ENCODE measurements at places on chromosomes 6 and 20. TPM values are rescaled to one million over a fixed set of nuclear protein-coding genes. Genes with fewer than 3 reads are reported as not detected.

DNA sequence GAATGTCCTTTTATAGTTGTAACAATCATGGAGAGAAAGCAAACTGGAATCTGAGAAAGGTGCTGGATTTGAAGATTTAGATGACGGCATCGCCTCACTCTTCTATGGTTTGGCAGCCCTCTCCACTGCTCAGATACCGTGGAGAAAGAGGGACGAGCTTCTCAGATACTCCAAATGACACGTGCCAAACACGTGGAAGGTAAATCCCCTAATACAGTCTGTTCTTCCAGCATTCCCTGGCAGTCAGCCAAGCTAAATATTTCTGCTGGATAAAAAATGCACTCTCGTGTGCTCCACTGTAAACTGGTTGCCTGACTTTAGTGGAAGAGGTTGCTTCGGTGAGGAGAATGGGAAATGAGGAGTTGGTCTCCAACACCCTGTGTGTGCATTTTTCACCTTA lies 16.7 kb upstream of the PRDM1 start:
- H3K4me1 ChIP-seq, result no peaks in the 10 kb centered on the region
- no peaks in the 10 kb centered on the region for H3K27me3 ChIP-seq
- no peaks in the 10 kb centered on the region for H3K36me3 ChIP-seq
- DNase-seq, result no peak
- no peak overlapping the region for H3K27ac ChIP-seq

GRCh38 chr6:11006061-11006460 lies 38.0 kb downstream of the ELOVL2 start:
- H3K27ac ChIP-seq, result no peak overlapping the region
- H3K27me3 ChIP-seq, result no peaks in the 10 kb centered on the region
- H3K4me1 ChIP-seq, result peaks cover 8% of the 10 kb centered on the region
- no peaks in the 10 kb centered on the region for H3K36me3 ChIP-seq
- no peak overlapping the region for H3K4me3 ChIP-seq
- DNase-seq, result no peak

DNA sequence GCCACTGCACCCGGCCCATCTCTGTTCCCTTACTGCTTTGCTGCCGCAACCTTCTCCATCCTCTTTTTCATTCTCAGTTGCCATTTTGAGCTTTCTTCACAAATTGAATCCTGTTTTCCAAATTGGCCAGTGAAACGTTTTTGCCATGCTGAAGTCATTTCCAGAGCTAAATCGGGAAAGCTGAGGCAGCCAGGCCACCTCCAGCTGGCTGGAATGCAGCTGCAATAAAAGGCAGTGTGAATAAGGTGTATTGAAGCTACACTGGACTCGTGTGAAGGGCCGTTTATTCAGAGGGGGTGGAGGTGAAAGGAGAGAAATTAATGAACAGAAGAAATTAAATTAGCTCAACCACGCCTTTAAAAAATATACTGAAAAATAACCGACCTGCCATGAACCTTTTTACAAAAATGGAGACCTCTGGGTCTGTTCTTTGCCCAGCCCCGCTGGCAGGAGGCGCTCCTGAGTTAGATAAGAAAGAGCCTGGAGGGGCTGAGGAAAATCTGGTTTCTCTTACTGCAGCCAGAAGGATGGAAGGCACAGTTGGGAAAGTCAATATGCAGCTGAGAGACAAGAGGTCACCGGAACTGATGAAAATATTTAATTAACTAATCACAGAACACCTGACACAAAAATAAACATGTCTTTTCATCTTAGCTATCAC lies 283.9 kb downstream of the FOXC1 start:
- DNase-seq, result no peak
- H3K4me1 ChIP-seq, result peaks cover 5% of the 10 kb centered on the region
- no peak overlapping the region for H3K27ac ChIP-seq
- no peaks in the 10 kb centered on the region for H3K36me3 ChIP-seq
- no peak overlapping the region for H3K4me3 ChIP-seq
- no peaks in the 10 kb centered on the region for H3K27me3 ChIP-seq

GRCh38 chr6:27076116-27076515 lies 171.4 kb upstream of the PRSS16 start:
- H3K4me1 ChIP-seq, result no peaks in the 10 kb centered on the region
- no peaks in the 10 kb centered on the region for H3K27me3 ChIP-seq
- DNase-seq, result no peak
- no peaks in the 10 kb centered on the region for H3K36me3 ChIP-seq
- H3K27ac ChIP-seq, result no peak overlapping the region

GRCh38 chr6:34460796-34461507 lies 4.9 kb upstream of the PACSIN1 start:
- no peak for DNase-seq
- H3K4me1 ChIP-seq, result no peaks in the 10 kb centered on the region
- no peak overlapping the region for H3K27ac ChIP-seq

TTK gene
- total RNA-seq, result 0.08 TPM

NRSN1 gene
- not detected for total RNA-seq

WFDC13 gene
- total RNA-seq, result not detected

PPDPF gene
- total RNA-seq, result 138 TPM

SCP2D1 gene
- not detected for total RNA-seq
